Stimulated activated CD4-positive, alpha-beta T cell treated with anti-CD3 and anti-CD28 coated beads, Interleukin-12 subunit alpha, Interleukin-12 subunit beta, amount 100 ng/mL, for 48 hours (primary cell): ENCODE measurements at places on chromosomes 7 and 10.

- DNase-seq = no peak
Measured at GRCh38 chr7:138465046-138465445, 5.0 kb downstream of the TRIM24 start.

DNA sequence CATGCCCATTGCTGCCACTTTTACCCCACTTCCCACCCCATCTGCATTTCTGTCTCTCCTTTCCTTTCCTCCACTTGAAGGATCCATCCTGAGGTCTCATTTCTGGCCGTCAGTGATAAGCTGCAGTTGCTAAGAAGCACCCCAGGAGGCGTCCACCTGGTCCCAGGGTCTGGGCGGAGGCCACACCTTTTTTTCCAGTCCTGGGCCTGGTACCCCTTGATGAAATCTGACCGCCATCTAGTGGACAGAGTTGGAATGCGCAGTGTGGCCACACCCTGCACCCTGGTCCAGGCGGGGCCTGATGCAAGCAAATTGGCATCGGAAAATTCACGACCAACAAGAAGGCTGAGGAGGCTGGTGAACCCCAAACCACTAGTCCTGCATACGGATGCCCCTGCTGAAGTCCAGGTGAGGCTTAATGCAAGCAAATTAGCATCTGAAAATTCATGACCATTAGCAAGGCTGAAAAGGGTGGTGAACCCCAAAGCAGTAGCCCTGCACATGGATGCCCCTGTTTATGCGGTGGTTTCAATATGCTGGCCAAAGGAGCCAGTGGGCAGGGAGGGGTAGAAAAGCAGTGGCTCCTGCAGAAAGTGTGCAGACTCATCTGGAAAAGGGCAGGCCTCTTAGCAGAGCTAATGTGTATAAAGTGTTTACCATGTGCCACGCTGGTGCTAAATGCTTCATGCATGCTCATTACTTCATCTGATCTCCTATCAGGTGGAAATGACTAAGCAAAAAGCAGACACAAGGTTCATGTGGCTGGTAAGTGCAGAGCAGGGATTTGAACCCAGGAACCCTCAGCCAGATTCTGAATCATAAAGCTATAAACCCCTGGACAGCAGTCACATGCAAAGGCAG lies 43.2 kb downstream of the GPAM start:
- peak; percentile 74 for DNase-seq

DNA sequence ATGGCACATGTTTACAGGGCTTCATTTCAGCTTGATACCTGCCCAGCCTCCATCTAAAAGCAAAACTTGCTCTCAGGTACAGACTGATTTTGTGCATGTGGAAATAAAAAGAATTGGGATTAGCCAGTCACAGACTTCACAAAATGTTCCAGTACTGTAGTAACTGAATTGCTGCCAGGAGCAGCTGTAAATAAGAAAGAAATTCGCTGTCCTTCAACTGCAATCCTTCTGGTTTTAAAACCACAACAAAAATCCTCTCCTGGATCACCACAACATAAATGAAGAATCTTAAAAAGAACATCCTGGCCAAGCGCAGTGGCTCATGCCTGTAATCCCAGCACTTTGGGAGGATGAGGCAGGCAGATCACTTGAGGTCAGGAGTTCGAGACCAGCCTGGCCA lies 3.9 kb upstream of the MIOS start:
- no peak for DNase-seq

- no peak for DNase-seq
Measured at GRCh38 chr7:22210355-22210754, 146.6 kb downstream of the RAPGEF5 start.

- peak; percentile 62 for DNase-seq
Measured at GRCh38 chr10:70656489-70656888, 15.8 kb upstream of the ADAMTS14 start.

- peak; percentile 61 for DNase-seq
Measured at GRCh38 chr10:100509241-100509840, 10.3 kb downstream of the SEC31B start.

DNA sequence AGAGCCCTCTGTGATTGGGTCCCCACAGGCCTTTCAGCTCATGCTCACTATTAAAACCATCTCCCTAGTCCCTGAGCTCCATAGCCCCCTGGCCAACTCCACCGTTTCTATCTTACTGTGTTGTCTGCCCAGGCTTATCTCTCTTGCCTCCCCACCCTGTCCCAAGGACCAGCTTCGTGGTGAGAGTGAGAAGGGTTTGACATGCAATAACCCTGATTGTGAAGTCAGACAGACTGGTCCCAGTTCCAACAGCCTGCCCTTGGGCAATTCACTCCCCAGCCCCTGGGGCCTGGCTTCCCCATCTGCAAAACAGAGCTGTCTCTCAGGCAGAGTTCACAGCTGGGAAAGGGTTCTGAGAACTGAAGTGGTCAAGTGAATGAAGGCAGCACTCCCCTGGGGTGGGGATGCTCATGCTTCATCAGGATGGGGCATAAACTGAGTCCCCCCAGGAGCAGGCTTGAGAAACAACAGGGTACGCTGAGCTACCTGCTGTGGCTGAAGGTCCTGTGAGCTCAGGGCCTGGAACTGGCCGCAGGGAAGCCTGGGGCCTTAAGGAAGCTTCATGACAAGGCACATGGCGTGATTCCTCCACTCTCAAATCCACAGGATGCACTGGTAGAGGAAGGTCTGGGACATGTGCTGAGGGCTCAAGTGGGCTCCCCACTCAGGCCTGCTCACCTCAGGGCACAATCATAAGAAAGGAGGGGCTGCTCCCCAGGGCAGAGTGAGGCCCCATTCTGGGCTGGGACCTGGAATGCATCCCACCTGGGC lies 1.8 kb upstream of the PPIF start:
- DNase-seq = no peak

- peak; percentile 44 for DNase-seq
Measured at GRCh38 chr7:114922026-114922651, at the start of gene MDFIC. Gene MDFIC, plus strand, starts transcription at chr7:114922094. Its CDS starts 940 bp downstream, at chr7:114923034.

DNA sequence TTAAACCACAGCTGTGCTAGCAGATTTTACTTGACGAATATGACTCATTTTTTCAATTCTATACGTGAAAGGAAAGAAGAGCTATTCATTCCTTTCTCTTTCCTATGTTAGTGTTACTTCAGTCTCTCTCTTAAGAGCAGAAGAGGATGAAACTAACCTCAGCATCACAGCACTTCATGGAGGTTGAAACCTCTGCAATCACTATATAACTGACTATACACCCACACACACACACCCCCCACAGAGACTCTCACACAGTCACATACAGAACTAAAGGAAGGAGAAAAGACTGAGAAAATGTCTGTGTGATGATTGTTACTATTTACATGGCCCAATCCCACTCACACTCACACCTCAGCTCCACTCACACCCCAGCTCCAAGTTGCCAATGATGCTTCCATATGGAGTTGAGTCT lies 104.2 kb downstream of the KIF20B start:
- peak; percentile 65 for DNase-seq

GRCh38 chr7:136698977-136699376 lies 169.5 kb upstream of the CHRM2 start:
- DNase-seq = no peak

- no peak for DNase-seq
Measured at GRCh38 chr10:118251791-118252190, 90.3 kb downstream of the FAM204A start.

DNA sequence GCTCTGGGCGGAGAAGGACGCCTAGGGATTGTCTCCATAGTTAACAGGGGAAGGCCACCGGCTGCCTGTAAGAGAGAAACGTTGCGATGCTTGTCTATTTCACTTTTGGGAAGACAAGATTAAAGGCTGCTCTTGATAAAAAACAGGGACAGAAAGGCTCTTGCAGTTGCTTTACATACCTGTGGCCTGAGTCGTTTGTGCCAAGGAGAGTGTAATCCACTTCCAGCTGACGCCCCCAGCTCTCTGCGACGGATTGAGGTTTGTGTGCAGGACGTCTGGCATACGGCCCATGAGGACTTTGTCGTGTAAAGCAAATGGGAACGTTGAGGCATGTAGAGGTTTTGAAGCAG lies 1.1 kb downstream of the MAP3K8 start:
- DNase-seq = no peak

- peak; percentile 26 for DNase-seq
Measured at GRCh38 chr10:110364531-110364937, 59.8 kb upstream of the SMNDC1 start.

DNA sequence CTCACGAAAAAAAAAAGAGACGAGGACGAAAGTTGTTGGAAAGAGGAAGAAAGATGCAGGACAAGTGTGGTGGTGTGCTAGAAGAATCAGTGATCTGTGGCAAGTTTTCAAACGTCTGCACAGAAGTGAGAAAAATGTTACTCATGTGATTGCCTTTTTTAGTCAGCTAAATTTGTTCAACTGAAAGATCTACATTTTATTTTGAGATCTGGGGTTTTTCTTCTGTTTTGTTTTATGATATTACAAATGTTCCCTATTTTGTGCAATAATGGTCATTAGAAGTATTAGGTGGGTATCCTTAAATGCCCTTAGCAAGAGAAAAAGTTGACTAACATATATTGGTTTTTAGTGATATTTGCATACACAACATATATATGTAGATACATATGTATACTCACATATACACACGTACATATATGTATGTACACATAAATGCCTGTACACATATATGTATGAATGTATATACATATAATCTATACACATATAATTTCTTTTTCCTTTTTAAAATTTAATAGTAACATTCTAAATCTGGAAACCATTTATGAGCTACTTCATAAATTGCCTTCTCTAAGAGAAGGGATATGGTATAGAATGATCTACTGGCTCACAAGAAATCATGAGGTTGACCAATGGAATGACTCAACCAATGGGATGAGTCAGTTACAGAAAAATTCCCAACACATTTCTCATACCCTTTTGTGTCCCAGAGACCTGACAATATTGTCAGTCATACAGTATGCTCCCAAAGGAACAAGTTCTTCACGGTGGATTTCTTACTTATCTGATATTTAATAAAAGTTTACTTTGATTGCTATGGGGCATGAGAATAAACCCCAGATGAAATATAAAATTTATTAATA lies 38.4 kb downstream of the SLC39A12 start:
- no peak for DNase-seq

- no peak for DNase-seq
Measured at GRCh38 chr7:25725451-25725850, 426.5 kb upstream of the NFE2L3 start.

- DNase-seq = no peak
Measured at GRCh38 chr7:37379546-37380277, 69.0 kb downstream of the ELMO1 start.

DNA sequence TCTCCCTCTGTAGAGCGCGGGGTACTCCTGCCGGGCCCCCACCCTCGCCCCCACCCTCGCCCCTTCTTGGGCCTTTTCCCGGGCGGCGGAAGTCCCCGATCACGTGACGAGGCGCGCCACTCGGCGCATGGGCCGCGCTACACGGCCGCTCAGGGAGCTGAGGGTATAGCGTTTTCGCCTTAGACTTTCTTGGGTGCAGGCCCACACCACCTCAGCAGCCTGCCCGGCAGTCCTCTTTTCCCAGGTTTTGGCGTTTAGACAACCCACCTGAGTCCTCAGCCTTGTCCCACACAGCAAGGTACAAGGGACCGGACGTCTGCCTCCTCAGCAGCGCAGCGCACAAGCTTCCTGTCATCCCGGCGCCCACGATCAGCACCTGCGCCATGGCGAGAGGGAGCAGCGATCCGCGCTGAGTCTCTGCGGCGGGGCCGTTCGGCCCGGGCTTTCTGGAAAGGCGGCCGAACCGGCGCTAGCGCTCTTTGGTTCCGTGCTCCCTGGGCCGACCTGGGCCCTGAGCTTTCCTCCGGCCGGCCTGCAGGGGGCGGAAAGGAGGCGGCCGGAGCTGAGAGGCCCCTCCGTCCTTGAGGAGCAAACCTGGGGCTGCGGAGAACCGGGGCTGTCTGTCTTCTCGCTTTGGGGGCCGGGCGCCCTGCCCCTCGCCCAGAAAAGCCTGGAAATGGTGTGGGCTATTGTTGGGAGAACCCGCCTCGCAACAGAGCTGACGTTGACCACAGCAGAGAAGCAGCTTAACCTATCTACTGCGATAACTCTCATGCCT lies at the start of gene RNLS:
RNLS (minus strand) TSS at position 513 of the 778 bp plus-strand sequence.
- DNase-seq = peak; percentile 52

DNA sequence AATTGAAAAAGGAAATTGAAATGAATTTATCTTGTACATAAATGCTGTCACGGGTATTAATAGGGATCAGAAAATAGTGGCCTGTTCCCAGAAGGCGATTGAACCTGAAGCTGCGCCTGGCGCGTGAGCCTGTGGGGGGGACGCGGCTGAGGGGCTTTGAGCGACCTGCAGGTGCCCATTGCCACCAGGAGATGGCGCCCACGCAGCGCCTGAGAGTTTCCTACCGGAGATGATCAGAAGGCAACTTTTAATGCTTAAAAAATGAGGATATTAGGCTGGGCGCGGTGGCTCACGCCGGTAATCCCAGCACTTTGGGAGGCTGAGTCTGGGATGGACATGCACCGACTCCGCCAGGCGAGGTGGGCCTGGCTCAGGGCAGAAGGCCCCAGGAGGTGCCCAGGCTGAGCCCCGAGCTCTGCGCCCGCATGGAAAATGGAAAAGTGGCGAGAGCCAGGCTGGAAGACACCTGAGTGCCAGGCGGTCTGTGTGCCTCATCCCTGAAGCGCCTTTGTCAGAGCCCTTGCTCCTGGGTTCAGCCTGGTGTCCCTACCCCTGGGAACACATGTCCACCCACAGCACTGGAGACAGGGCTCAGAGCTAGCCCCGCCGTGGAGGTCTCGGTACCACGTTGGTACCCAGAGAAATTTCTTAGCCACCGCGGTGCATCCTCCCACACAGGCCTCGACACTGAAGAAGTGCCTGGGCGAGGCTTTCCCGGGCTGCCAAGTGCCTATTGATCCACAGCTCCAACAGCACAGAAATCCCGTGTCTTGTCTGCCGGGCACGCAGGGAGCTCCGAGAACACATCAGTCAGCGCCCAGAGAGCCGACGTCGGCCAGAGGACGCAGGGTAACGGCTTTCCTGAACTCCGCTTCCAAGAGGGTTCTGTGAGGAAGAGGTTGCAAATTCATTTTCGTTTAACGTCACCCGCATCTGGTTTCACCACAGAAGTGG lies 117.4 kb downstream of the INPP5A start:
- DNase-seq = peak; percentile 24

DNA sequence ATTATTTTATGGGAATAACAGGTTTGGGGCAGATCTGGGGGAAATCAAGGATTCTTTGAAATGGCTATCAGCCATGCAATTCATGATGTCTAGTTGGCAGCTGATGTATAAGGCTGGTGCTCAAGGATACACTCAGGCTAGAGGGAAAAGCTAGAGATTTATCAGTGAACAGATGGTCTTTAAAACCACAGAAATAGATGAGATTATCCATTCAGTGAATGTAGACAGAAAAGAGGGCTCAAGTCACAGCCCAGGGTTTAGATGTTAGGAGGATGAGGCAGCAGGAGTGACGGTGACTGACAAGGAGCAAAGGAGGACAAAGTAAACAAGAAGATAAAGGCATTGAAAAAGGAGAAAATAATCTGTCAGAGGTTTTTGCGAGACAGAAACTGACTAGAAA lies 238.7 kb downstream of the CDK14 start:
- no peak for DNase-seq
